Stimulated activated effector memory CD8-positive, alpha-beta T cell treated with anti-CD3 and anti-CD28 coated beads, Interleukin-12 subunit alpha, Interleukin-12 subunit beta, amount 100 ng/mL, for 72 hours (primary cell): ENCODE measurements at places on chromosomes 4 and X.

- no peak for DNase-seq
These were observed 449.6 kb downstream of the FSTL5 start for GRCh38 chr4:161714022-161714751.

DNA sequence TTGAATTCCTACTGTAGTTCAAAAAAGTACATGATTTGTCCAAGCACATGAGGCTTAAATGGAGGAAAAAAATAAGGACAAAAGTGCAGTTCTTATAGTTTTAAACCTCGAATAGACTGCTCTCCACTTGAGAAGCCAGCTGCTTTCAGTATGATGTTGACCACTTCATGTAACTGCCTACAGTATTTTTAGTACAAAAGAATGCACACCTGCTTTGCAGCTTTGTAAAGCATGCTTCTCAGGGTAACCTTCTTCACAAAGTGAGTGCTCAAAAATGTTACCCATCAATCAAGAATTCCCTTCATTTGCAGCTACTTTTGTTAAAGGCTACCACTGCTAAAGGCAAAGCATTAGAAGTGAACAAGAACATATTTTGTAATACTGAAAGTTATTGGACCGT, 83.4 kb upstream of the FAM47B start:
- no peak for DNase-seq

DNA sequence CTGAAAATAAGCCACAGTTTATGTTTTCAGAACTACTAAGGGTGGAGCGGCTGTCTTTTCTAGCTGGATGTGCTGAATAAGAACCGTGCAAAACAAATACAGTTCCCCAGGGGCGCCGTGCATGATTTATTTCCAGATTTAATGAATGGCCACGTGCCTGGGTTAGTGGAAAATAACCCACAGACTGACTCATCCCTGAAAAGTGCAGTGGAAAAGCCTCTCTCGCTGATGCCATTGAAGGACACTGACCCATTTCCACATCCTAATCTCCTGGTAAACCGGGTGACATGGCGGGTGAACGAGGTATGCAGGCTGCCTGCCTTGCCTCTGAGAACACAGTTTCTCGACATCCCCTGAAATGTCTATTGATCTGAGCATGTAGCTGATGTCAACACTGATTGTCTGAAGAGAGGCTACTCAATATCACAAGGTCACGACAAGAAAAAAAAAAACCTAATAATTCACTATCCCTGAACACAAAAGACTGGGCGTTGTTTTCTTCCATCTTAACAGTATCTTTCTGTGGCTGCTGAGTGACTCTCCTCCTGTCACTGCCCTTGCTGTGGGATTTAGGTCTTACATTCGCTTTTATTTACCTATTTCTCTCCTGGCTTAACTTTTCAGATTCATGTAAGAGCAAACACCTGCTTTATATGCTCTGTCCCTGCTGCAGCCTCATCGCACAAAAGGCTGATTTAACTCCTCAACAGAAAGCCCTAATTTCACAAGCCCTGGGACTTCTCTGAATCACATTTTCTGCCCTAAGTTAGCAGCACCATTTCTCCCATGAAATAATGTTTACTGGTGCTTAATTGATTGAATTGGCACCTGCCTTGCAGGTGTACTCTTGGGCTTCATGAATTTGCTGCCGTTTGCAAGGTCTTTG, 76.9 kb upstream of the SCOC start:
- DNase-seq: no peak

- DNase-seq: no peak
These were observed 4.1 kb downstream of the ENPEP start for GRCh38 chr4:110480031-110480549.

DNA sequence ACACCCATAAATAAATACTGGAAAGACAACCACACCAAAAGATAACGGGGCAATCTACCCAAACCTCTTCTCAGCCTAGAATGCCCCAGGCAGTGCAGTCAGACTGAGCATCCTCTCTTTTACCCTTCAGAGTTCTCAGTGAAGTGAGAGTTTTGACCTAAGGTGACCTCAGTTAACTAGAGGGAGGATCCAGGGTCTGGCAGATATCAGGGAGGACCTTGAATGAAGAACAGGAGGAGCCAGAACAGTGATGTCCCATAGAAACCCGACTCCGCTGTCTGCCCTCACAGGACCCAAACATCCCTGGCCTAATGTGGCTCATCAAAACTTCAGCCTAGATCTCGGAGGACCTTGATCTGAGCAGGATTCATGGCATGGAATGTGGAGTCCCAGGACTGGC, at the start of gene MAGEB3:
MAGEB3 (plus strand) TSS at position 263 of the 400 bp plus-strand sequence. CDS start 5,268 bp downstream, outside the sequence.
- no peak for DNase-seq

DNA sequence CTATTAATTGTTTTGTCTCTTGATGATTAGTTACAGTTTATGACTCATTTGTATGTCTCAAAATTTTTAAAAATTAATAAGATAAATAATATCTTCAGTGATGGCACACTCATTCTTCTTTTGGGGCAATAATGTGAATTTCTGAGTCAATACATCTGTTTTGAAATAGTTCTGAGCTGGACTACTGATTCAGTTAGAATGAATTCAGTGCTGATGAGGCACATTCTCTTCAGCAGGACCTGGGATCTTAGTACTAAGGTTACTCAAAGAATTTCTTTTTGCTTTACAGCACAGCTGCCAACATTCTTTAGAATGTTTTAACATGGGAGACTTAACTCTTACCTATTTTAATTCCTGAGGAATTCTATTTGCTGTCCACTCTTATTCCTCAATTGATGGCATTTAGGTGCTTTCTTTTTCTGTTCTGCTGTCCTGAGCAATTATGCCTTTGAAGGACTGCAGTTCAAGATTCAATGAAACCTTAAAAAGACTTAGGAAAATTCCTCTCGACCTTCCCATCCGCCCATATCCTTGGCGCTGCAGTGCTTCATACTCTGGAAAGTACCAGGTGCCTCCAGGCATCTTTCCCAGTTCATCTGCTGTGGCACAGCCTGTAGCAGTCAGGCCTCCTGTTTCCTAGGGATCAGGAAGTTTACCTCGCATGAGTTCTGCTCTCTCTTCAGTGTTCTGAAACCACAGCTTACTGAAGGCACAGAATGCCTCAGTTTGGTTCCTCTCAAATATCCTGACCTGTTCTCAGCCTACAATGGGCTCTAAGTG, 213.7 kb downstream of the FSTL5 start:
- DNase-seq: no peak

DNA sequence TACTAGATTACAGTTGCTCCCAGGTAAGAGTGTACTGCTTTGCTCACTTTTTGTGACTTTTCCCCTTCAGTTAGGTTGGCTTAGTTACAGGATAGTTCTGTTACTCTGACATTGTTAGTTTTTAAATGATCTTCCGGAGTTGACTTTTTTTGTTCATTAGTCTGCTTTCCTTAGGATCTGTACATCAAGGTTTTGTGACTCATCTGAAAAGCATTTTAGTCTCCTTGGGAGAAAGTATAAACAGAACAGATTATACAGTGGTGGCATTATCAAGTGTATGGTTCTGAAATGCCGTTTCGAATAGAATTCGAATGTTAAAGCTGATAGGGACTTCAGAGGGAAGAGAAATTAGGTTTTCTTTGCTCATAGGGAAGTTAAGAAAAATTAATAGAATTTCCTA, 63.3 kb downstream of the USP9X start:
- no peak for DNase-seq

GRCh38 chrX:149898554-149898953, 17.6 kb downstream of the MAGEA8 start:
- DNase-seq: no peak

GRCh38 chr4:54539500-54540029, 118.2 kb upstream of the KIT start:
- DNase-seq: no peak

GRCh38 chrX:85112293-85112692, 108.6 kb downstream of the APOOL start:
- no peak for DNase-seq
